ENCODE measurements at places on chromosomes 5 and 9.

DNA sequence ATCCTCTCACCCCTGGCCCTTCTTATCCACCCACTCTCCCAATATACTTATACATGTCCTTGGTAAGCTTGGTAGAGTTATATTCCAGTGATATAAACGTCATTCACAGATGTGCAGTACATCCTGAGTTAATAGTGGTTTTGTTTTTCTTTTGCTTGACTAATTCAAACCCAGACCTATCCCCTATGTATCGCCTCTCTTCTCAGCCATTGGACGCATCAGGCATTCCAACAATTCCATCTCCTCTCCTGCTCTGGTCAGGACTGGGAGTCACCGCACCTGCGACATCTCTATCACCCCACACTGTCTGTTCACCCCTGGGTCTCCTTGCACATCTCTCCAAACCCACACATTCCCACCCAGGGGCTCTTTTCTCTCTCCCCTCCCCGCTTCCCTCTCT, 21.9 kb upstream of the IRX2 start:
- DNase-seq = no peak

- DNase-seq = no peak
Observed at GRCh38 chr9:89442501-89442978, 55.4 kb downstream of the SEMA4D start.

- peak; percentile 46 for DNase-seq
Observed at GRCh38 chr9:94213511-94214124, 45.5 kb upstream of the ZNF169 start.

- DNase-seq = no peak
Observed at GRCh38 chr5:32711681-32712480, 760 bp downstream of the NPR3 start.

DNA sequence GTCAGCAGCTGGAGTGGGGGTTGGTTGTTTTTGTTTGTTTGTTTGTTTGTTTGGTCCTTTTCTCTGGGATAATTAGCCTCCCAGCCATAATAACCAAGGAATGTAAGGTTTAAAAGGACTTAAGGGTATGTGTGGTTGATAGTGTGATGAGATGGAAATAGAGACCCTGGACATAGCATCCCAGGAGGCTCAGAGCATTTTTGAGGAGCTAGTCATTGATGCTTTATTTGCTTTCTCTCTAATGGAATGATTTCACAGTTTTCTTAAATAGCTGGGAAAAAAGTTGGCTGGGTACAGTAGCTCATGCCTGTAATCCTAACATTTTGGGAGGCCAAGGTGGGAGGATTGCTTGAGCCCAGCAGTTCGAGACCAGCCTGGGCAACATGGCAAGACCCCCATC, 45.1 kb downstream of the TTC1 start:
- no peak for DNase-seq

DNA sequence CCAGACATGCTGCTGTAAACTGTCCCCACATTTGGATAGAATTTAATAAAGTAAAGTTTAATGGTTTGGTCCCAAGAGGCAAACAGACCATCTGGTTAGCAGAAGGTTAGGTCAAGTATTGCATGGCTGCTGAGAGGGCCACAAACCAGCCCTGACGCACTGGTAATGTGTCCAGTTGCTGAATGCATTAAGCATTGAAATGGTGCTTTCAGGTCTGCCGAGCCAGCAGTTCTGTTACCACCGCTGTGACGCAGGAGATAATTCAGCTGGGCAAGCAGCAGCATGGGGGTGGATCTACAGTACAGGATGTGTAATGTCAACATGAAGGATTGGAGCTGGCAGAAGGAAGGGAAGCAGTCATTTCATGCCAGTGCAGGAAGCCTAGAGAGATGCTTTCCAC, 16.0 kb downstream of the ZNF462 start:
- DNase-seq = no peak

GRCh38 chr9:113475031-113475430, 11.5 kb downstream of the RGS3 start:
- DNase-seq = no peak

- DNase-seq = no peak
Observed at GRCh38 chr9:96187151-96187555, 114.8 kb downstream of the HSD17B3 start.

DNA sequence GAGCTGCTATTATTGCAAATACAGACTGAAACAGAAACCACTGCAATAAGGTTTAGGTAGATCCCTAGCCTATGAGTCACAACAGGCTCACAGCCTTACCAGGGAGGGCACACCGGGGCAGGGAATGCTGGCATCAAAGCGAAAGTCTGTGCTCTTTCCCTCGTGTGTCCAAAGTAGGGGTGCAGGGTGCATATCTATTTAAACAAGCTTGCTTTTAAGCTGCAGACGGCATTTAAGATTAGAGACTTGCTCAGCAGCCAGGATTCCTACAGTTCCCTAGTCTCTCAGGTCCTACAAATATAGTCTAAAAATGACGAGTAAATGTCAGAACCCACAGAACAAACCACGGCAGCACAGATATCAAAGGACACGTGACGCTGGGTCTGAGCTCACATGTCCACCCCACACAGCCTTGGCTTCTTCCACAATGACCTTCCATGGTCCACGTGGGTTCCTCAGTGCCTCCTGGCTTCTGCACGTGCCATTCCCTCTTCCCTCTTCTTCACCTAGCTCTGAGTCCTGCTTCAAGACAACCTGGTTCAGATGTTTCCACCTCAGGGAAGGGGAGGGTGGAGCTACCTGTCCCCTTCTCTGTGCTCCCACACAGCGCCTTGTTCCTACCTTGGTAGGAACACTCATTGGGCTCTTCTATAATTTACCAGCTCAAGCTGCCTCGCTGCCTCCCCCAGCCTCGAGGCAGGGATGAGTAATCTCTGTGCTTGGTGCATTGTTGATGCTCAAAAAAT, 193.2 kb downstream of the MAPKAP1 start:
- DNase-seq = no peak

GRCh38 chr9:107665057-107665456, 175.5 kb upstream of the KLF4 start:
- DNase-seq = no peak

DNA sequence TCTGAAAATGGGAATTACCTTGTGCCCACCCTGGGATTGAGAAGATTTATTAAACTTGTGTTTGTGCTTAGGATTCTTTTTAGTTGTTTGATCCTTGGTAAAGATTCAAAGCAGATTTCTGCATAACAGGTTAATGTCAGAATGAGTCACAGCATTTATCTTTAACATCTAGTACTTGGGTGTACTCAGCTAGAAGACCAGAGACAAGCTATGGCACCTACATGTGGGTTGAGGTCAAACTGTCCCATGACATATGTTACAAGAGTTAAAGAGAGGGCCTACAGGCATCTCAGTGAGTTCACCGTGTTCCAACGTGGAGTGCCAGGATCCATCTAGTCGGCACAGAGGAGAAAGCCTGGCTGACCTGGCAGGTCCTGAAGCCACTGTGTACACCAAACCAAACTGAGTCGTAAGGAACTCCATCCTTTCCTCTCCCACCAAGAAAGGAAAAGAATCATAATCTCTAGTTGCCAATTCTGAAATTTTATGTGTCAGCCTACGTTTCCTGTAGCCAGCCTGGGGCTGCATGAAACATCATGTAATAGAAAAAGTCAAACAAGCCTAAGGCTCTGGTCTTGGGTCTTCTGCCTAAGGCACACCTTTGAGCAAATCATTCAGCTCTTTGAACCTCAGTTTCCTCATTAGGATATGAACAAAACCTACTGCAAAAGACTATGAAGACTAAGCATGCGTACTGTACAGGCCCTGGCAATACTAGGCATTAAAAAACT, 73.7 kb downstream of the RCL1 start:
- no peak for DNase-seq

DNA sequence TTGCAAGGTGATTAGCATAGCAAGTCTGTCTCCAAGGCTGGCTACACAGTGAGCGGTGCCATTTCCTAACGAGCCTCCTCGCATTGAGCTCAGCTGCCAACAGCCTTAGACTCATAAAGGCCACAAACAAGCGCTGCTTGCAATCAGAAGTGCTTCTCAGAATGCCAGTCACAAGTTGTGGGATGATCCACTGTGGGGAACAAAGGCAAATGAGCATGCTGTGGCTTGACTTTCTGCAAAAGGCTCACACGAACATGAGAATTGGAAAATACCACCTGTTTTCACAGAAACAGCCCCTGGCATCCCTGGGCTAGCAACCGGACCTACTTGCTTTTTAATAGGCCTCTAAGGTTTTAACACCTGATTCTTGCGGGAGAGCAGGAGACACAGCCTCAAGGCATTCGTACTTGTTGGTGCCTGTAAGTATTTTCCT, 215.5 kb downstream of the FANCC start:
- no peak for DNase-seq

DNA sequence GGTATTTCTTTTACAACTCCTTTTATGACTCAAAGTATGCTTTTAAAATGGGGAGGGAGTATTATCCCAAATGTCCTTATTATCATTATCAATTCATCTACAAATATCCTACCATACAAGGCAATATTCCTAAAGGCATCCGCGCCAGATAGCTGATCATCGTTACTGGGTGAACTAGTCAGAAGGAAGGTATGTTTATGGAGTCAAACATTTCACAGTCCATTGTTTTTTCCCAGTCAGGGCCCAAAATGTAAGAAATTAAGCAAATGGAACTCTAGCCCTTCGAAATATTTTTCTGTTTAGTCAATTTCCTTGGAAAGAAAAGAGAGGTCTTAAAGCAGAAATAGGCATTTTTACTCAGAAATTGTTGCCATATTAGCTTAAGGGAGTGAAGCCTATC, 188.5 kb upstream of the CCNG1 start:
- DNase-seq = no peak

GRCh38 chr5:175867587-175868347, 3.6 kb upstream of the CPLX2 start:
- no peak for DNase-seq

GRCh38 chr9:89813482-89813881, 208.7 kb downstream of the GADD45G start:
- DNase-seq = no peak

- no peak for DNase-seq
Observed at GRCh38 chr9:131239161-131239975, 36.9 kb downstream of the FAM78A start.

Measured in activated T-helper 1 cell treated with Interleukin-2 at 50 U/mL for 16 hours (primary cell).